ENCODE measurements at places on chromosomes 5 and 9.
A peak's percentile ranks its signal among the peaks of the same experiment; 100 is the strongest.

GRCh38 chr5:78518365-78519197 lies 130.0 kb downstream of the LHFPL2 start:
- peak; percentile 78 for DNase-seq

DNA sequence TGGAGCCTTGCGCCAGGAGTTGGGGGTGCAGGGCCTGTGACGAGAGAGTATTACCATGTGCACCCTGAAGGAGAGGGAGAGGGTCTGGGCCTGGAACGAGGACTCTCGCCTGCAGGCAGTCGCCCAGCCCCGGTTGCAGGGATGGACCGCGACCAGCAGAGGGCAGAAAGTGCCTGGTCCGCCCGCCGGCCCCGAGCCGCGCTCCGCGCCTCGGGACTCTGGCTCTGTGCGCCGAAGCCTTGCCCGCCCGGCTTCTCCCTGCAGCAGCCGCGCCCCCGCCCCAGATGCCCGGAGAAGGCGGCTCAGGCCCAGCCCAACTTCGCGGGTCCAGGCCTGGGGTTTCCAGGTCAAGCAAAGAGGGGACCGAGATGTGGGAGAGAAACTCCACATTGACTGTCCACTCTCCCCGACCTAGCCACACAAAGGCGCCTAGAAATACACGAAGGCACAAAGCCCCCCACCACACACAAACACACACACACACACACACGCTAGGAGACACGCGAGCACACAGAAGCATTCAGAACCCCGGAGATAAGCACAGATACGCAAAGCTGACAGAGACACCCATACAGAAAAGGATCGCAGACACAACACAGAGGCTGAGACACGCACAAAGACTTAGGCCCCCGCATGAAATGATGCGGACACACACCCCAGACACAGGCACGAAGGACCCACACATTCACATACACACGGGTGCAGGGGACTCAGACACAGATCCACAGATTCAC lies 2.0 kb upstream of the LMX1B start:
- peak; percentile 81 for DNase-seq

- no peak for DNase-seq
These were observed 205.0 kb upstream of the TAS2R1 start for GRCh38 chr5:9834871-9835770.

DNA sequence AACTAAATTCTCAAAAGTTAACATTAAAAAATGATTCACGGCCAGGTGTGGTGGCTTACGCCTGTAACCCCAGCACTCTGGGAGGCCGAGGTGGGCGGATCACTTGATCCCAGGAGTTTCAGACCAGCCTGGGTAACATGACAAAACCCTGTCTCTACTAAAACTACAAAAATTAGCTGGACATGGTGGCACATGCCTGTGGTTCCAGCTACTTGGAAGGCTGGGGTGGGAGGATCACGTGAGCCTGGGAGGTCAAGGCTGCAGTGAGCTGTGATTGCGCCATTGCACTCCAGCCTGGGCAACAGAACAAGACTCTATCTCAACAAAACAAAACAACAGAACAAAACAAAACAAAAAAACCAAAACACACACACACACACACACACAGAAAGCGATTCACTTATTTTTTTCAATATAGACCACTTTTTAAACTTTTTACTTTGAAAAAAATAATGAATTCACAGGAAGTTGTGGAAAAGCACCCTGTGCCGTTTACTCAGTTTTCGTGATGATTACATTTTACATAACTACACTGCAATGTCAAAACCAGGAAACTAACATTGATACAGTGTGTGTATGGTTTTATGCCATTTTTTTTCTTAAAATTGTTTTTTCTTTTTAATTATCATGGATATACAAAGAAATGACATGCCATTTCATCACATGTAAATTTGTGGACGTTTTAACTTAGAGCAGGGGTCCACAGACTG lies 73.7 kb downstream of the TENT4A start:
- DNase-seq = no peak

- DNase-seq = no peak
These were observed 96.1 kb downstream of the FBN2 start for GRCh38 chr5:128441941-128442350.

GRCh38 chr9:123261006-123261677 lies 7.2 kb downstream of the STRBP start:
- no peak for DNase-seq

DNA sequence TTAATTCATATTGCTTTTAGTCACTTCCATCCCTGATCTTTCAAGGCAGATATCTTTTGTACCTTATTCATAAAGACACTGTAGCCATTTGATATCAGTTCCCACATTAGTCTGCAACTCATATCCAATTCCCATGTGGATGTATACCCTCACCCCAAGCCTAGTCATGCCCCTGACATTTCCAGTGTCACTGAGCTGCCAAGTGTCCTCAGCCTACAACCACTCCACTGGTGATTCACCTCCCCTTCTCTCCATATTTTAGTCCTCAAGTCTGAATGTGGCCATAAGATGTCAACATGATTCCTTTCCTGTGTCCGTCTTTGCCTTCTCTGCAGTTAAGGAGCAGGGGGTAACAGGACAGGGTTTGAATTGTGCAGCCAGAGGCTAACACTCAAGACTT lies 346.9 kb downstream of the RAB3C start:
- no peak for DNase-seq

DNA sequence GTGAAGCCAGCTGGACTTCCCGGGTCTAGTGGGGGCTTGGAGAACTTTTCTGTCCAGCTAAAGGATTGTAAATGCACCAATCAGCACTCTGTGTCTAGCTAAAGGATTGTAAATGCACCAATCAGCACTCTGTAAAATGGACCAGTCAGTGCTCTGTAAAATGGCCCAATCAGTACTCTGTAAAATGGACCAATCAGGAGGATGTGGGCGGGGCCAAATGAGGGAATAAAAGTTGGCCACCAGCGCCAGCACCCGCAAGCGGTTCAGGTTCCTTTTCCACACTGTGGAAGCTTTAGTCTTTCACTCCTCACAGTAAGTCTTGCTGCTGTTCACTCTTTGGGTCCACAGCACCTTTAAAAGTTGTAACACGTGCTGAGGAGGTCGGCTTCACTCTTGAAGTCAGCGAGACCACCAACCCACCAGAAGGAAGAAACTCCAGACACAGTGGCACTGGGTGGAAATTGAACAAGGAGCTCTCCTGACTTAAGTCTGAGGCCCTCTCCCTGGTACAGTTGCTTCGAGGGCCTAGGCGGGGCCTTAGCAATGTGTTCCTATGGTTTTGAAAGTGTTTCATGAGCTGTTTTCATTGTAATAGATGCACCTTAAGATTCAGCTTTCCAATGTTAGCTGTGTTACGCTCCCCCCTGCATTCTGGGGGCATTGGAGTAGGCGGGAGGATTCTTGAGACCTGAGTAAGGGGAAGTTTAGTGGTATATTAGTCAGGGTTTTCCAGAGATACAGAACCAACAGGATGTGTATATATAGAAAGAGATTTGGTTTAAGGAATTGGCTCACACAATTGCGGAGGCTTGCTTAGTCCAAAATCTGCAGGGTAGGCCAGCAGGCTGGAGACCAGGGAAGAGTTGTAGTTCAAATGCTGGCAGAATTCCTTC lies 21.5 kb upstream of the MYO10 start:
- no peak for DNase-seq

DNA sequence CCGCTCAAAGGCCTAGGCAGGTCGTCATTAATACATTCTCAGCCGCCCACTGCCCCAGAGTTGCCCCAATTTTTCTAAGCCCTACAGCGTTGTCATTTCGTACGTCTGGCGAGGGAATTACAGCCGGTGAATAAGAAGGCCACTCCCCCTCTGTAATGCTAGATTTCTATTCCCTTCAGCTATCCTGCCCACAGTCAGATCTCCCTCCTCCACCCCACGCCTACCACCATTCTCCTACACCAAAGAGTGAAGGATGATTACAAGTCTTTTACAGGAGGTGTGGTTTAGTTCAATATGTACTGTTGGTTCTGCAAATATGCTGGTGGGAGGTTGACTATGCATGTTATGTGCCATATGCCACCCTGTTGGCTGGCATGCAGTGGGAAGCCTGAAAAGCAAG lies 83.7 kb upstream of the SMIM15 start:
- DNase-seq = no peak

DNA sequence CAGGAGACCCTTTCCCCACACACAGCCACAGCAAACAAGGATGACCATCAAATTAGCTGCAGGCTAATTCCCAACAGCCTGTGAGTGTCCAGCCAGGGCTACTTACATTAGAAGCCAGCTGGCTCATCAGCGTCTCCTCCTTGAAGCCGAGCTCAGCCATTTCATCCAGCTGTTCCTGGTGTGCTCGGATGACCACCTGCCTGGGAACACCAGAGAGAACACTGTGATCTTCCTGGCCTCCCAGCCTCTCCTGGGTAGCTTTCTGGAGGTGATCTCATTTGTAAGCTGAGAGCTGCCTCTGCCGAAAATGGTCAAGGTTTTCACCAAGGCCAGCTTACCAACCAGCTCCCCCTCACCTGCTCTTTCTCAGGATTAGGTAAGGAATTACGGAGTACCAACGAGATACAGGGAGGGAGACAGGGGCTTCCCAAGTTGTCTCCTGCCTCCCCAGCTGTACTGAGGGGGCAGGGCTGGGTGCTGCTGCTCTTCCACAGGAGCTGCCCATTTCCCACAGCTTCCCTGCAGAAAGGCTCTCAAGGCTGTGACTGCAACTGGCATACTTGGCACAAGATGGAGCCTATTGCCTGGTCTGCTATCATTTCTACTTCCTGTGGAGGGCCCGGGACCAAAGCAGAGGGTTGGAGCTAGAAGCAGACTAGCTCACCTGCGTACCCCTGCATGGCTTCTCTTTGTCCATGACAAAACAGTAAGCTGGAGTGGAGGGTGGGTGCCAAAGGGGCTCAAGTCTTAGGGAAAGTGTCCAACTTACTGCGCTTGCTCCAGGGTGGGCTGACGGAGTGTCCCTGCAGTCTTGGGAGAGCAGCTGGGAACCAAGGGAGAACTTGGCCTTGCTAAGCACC lies 73.9 kb downstream of the KIF24 start:
- DNase-seq = no peak
